NCI-H2227 treated with DMSO at 0.1 percent for 48 hours (cell line): ENCODE measurements at places on chromosomes 1 and 21.

GRCh38 chr1:74395571-74395970, 116.8 kb downstream of the LRRC53 start:
- DNase-seq: no peak

DNA sequence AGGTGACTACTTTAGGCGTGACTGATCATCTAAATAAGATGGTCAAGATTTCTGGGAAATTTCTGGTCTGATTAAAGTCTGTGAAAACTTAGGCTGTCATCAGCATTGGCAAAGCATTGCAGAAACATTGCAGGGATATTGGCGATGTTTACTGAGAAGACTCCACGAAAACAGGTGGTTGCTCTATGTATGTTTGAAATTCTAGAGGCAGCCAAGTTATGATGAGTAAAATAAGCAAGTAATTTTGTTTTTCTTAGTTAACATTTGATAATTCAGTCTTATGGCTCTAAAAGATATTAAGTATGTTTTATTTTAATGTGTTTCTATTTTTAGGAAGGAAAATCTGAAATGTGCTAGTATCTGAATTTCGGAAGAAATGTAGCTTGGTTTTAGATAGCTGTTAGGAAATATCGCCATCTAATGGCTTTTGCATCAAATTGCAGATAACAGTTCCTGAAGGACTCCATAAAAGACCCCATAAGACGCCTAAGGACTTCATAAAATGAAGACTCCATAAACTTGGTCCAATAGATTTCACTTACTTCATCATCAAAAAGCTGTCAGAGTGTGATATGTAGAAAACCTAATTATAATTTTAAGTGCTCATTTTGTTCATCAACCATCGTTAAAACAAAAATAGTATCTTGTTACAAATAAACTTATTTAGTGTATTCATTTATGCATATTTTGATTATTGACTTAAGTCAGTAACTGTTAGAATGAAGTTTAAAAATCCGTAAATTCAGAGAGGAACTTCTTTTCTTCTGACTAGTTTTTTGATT, 344.6 kb downstream of the RYR2 start:
- DNase-seq: no peak

- no peak for DNase-seq
Observed at GRCh38 chr21:15445327-15445726, 284.5 kb upstream of the USP25 start.

GRCh38 chr1:59691261-59691660, 123.5 kb upstream of the HOOK1 start:
- DNase-seq: peak; percentile 62

- DNase-seq: no peak
Observed at GRCh38 chr1:222251847-222252246, 296.1 kb downstream of the HHIPL2 start.

DNA sequence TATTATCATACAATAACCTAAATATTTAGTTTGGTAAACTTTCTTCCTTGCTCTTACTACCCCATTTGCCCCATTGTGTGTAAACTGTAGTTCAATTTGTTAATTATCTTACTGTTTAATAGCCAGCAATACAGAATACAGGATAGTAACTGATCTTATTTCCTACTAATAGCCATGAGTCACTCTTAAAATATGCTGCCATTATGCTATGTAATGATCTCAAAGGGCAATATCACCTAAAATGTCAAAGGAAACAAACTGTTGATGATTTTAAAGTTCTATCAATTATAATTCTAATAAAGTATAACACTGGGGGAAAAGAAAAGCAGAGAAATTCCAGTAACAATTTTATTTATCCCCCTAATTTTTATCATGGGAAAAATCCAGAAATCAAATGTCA, 4.3 kb downstream of the SLC30A1 start:
- no peak for DNase-seq

- peak; percentile 30 for DNase-seq
Observed at GRCh38 chr1:210239349-210240111, 6.9 kb downstream of the SERTAD4 start.

GRCh38 chr1:246725191-246725590, 982 bp downstream of the SCCPDH start:
- no peak for DNase-seq

- no peak for DNase-seq
Observed at GRCh38 chr1:162679298-162679697, 47.0 kb downstream of the DDR2 start.

- no peak for DNase-seq
Observed at GRCh38 chr1:5811419-5811818, 180.8 kb downstream of the NPHP4 start.
